ENCODE measurements at places on chromosomes 3 and 15. TPM values are rescaled to one million over a fixed set of nuclear protein-coding genes. Genes with fewer than 3 reads are reported as not detected.

The NTRK3 gene
- total RNA-seq, result 4.9 TPM

The TNNC1 gene
- 15.0 TPM for total RNA-seq

The DPPA2 gene
- total RNA-seq, result not detected

The LRTM1 gene
- total RNA-seq, result not detected

The RYR3 gene
- total RNA-seq, result 0.37 TPM

The DLL4 gene
- 2.3 TPM for total RNA-seq

The FOXL2 gene
- not detected for total RNA-seq

The ALPK3 gene
- total RNA-seq, result 25.9 TPM

The CISH gene
- 5.9 TPM for total RNA-seq

The OR5K2 gene
- not detected for total RNA-seq

All from hepatocyte (in vitro differentiated cells).